Body of pancreas (tissue), 4 donors: ENCODE measurements at places on chromosomes 16 and 17.

GRCh38 chr16:66696669-66697630, at the start of gene CMTM4:
CMTM4 (minus strand) TSS chr16:66696743; CDS start chr16:66696525, 218 bp downstream.
- peak; percentile 89 for DNase-seq

DNA sequence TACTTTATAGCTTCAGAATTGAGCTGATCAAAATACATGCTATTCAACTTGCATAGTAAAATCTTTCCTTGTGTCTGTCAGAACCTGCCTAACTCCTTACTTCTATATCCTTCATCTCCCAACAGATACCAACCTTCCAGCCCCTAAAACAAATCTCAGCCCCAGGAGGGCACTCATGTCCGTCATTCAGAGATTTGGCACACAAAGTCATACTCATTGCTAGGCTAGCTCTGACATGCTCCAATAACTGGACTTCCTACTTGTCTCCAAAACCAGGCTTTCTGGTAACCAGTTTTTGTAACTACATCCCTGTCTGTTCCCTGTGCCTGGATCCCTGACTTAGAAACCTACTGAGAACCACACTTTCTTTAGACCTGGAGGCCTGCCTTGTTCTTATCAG, 37.5 kb upstream of the DHX40 start:
- no peak for DNase-seq

DNA sequence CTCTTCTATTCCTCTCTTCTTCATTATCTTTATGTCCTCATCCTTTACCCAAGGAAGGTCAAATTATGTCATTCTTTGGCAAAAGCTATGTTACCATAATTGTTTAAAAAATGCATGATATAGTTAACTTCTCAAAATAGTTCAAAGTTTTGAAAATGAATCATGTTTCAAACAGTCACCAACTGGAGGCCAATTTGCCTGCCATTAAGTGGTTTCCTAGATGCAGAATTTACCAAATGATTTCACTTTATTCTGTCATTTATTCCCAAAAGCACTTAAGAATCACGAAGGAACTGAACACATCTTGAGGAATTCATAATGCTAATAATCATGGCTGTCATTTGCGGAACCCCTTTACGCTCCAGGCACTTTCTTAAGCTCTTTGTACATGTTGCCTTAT, 190.9 kb upstream of the CDH11 start:
- no peak for DNase-seq

- no peak for DNase-seq
Observed at GRCh38 chr16:67962135-67962534, 6.3 kb downstream of the SLC12A4 start.

- no peak for DNase-seq
Observed at GRCh38 chr17:59785091-59785799, 77.8 kb downstream of the VMP1 start.

DNA sequence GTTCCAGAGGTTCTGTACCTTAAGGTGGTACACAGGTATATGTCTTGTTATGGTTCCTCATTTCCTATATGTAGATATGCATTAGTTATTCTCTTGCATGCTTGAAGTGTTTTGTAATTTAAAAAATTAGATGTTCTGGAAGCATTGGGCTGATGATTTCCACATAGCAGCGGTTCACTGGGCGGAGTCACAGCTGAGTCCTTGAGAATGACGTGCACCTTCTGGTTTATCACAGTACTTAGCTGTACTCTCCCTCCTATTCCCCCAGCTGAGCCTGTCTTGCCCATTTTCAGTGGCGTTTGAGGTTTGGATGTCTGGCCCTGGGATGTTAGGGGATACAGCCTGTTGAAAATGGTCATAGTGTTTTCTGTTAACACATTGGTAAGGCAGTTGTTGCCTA, 327.1 kb downstream of the SNX29 start:
- no peak for DNase-seq
